ENCODE measurements at places on chromosomes 2 and 18. TPM values are rescaled to one million over a fixed set of nuclear protein-coding genes. Genes with fewer than 3 reads are reported as not detected.

The HES6 gene
- 2.0 TPM for total RNA-seq

The KLF11 gene
- total RNA-seq: 4.4 TPM

The MC4R gene
- total RNA-seq: not detected

The ADAM23 gene
- 0.77 TPM for total RNA-seq

The REG3A gene
- total RNA-seq: not detected

The EMILIN1 gene
- 21.3 TPM for total RNA-seq

The GCG gene
- total RNA-seq: not detected

The SCG2 gene
- not detected for total RNA-seq

The DSG1 gene
- not detected for total RNA-seq

The ABHD1 gene
- total RNA-seq: not detected

The ZDBF2 gene
- 8.2 TPM for total RNA-seq

The ALLC gene
- total RNA-seq: not detected

The CETN1 gene
- not detected for total RNA-seq

The TUBA4B gene
- not detected for total RNA-seq

The HOXD9 gene
- total RNA-seq: 16.8 TPM

The DCC gene
- not detected for total RNA-seq

The CXCR1 gene
- not detected for total RNA-seq

The G6PC2 gene
- total RNA-seq: not detected

The TRIB2 gene
- 60.7 TPM for total RNA-seq

The PTPRN gene
- not detected for total RNA-seq

The DNAJC5G gene
- 1.0 TPM for total RNA-seq

The C2orf15 gene
- total RNA-seq: 0.13 TPM

The ALPP gene
- not detected for total RNA-seq

The GPR45 gene
- not detected for total RNA-seq

The ERFE gene
- 0.13 TPM for total RNA-seq

The PARD3B gene
- 6.4 TPM for total RNA-seq

The KIAA2012 gene
- total RNA-seq: not detected

The HOXD13 gene
- total RNA-seq: not detected

The PCARE gene
- total RNA-seq: not detected

The OTOS gene
- not detected for total RNA-seq

The IL1RN gene
- not detected for total RNA-seq

The FLACC1 gene
- 0.13 TPM for total RNA-seq

The PCGF1 gene
- 8.1 TPM for total RNA-seq

The ZNF513 gene
- 4.6 TPM for total RNA-seq

The ATP6V1B1 gene
- not detected for total RNA-seq

The ACTG2 gene
- total RNA-seq: not detected

The KCNG2 gene
- 0.26 TPM for total RNA-seq

The SEPTIN10 gene
- 107 TPM for total RNA-seq

The SULT1C4 gene
- total RNA-seq: 114 TPM

The IL1R2 gene
- 0.76 TPM for total RNA-seq

The MOB4 gene
- total RNA-seq: 28.2 TPM

The TWIST2 gene
- total RNA-seq: 0.38 TPM
